ENCODE measurements at places on chromosomes 6 and 20.

DNA sequence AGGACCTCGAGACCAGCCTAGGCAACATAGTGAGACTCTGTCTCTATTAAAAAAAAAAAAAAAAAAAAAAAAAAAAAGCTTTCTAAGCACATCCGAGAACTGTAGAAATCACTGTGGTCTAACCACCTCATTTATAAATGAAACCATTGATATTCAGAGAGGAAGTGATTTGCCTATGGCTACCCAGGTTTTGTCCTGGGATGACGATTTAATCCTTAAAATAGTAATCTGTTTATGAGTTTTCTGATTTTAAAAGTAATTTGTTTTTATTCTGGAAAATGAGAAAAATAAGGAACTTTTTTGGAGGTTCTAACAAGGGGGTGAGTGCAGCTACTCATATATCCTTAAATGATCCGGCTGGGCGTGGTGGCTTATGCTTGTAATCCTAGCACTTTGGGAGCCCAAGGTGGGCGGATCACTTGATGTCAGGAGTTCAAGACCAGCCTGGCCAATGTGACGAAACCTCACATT lies 6.5 kb upstream of the BTN3A2 start:
- no peak for DNase-seq

DNA sequence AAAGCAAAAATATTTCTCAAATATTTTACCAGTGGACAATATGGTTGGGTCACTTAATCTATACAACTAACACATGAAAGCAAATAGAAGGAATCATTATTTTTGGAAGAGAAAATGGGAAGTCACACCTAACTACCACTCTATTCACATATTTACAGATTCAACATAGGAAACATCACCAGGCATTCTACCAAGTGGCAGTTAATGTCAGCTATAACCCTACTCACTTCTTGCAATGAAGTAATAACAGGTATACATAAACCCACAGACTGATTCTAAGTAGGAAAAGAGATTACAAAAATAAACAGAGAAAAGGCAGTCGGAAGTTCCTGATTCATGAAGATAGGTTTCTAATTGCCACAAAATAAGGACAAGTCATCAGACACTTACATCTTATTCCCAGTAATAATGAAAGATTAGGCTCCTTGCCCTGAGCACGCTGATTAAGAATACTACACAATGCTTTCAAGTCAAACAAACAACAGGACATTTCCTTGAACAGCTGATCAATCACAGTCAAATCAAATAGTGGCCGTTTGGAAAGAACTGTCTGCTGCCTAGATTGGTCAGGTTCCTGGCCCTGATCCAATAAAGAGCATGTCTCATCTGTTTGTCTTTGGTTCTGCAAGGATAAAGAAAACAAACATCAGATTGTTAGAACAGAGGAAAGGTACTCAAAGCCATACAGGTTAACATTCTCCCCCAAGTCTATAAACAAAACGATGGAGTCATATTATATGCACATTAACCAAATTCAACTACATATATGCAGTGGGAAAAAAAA lies 79.2 kb upstream of the PLN start:
- DNase-seq, result no peak

DNA sequence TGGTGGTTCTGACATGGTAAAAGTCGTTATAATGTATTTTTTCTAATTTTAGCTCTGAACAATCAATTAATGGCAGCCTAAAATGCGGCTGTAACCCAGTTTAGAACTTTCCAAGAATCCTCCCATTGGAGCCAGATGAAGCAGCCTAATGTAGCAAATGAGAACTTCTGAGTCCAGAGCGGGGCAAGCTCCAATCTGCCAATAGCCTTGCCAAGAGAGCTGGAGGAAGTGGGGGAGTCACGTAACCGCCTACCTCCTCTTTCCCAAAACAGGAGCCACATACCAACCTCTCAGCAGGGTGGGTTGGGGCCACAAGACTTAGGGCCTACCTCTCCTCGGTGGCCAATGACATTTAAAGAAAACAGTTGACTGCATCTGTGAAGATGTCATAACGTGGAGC lies 230.6 kb downstream of the SOD2 start:
- no peak for DNase-seq

DNA sequence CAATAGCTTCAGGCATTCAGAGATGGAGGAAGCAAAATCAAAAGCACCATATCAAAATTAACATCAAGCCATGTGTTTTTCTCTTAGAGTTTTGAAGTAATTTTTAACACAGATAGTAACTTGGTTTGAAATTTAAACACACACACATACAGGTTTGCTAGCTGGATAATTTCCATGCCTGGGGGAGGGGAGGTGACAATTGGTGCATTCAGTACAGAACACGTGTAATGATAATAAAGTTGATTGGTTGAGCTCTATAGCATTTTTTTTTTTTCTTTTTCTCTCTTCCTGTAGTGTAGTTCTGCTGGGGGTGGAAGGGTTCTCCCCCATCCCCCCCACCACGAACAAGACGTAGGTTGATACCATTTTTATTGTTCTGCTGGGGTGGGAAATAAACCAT lies 564.8 kb downstream of the LMBRD1 start:
- DNase-seq, result no peak

- DNase-seq, result no peak
These were observed 31.1 kb downstream of the CDKAL1 start for GRCh38 chr6:20565342-20565741.

- no peak for DNase-seq
These were observed 610.7 kb downstream of the CBLN4 start for GRCh38 chr20:55394592-55394991.

DNA sequence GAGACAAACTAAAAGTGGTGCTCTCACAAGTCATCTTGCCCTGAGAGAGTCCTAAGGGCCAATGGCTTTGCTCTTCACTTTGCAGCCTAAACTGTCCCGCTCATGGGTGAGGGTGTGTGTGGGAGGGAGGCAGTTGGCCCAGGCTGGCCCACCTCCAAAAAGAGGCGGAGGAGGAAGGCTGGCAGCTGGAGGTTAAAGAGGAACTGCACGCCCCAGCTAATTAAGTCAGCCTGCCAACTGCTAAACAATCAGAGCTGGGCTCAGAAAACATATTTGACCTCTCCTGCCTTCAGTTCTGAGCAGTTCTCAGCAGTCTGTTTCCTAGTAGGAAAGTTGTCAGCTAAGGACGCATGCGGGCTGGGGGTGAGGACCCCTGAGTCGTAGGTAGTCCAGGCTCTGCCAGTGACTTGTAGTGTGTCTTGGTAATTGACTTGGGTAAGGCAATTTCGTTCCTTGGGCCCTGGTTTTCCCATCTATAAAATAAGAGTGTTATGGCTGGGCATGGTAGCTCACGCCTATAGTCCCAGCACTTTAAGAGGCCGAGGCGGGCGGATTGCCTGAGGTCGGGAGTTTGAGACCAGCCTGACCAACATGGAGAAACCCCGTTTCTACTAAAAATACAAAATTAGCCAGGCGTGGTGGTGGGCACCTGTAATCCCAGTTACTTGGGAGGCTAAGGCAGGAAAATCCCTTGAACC lies 17.0 kb downstream of the GSS start:
- no peak for DNase-seq

DNA sequence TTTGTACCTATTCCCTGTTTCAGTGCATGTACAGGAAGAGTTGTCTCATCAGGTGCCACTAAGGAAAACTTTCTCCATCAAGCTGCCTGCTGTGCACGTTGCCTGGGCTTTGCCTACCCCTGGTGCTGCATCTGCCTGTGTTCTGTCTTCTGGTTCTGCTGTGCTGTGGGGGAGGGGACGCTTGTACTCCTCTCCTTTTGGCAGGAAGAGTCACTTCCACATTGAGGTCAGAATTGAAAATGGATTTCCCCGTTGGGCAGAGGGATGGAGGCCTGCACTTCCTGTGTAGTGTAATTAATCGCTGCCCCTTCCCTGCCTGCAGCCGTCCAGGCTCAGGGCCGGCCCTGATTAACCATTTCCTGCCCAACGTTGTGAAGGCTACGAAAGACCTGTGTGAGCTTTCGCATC lies 153.3 kb downstream of the SCML4 start:
- DNase-seq, result no peak

DNA sequence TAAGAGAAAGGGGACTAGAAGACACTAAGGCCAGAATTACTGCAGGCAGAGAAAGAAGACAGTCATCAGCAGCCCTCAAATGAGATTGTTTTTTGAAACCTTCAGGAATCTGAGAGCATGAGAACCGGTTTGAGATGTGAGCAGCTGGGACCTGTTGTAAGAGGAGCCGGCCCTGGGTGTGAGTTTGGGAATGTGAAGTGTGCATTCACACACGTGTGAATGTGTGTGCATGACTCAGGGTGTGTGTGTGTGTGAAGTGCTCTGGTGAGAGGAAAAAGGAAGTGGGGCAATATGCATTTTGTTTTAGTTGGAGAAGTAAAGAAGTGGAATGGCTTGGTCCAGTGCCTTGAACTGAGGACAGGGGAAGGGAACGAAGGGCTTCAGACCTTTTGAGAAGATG lies 4.3 kb downstream of the SCUBE3 start:
- DNase-seq, result no peak

DNA sequence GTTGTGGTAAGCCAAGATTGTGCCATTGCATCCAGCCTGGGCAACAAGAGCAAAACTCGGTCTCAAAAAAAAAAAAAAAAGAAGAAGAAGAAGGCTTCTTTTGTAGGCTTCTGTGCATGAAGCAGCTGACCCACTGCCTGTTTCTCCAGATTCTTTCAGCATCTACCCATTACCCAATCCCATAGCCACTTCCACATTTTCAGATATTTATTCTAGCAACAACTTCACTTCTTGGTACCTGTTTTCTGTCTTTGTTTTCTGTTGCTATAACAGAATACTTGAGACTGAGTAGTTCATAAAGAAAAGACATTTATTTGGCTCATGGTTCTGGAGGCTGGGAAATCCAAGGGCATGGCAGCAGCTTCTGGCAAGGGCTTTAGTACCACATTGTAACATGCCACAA lies 95.3 kb upstream of the SGK1 start:
- no peak for DNase-seq

GRCh38 chr20:57844626-57845596 lies 135.1 kb upstream of the PMEPA1 start:
- DNase-seq, result no peak

- no peak for DNase-seq
These were observed 74.1 kb upstream of the SALL4 start for GRCh38 chr20:51876313-51876940.

DNA sequence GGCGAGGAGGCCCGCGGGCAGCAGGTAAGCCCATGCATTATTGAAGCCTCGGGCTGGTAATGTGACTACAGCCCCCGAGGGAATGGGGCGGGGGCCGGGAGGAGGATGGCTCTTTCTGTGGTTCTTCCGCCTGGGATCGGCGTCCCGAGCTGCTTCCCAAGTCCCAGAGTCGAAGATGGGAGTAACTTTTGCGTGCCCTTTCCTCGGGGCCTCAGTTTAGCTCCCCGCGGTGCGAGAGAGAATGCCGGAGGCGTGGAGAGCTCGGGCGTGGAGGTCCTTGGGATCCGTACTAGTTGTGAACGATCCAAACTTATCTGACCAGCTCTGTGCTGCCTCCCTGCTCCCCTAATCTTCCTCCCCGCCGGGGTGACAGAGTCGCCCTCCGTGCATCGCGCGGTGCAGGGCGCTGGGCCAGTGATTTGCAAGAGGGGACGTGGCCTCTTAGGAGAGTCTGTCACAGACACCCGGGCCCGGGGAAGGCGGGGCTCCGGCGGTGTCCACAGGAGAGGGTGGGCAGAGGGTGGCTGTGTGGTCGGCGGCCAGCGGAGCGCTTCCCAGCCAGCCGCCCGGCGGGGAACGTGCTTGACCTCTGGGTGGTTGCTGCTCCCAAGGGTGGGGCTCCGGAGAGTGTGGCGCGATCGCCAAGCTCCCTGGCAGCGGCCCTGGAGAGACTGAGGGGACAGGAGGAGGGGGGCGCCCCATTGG lies 815 bp downstream of the UTRN start:
- DNase-seq, result peak; percentile 34

DNA sequence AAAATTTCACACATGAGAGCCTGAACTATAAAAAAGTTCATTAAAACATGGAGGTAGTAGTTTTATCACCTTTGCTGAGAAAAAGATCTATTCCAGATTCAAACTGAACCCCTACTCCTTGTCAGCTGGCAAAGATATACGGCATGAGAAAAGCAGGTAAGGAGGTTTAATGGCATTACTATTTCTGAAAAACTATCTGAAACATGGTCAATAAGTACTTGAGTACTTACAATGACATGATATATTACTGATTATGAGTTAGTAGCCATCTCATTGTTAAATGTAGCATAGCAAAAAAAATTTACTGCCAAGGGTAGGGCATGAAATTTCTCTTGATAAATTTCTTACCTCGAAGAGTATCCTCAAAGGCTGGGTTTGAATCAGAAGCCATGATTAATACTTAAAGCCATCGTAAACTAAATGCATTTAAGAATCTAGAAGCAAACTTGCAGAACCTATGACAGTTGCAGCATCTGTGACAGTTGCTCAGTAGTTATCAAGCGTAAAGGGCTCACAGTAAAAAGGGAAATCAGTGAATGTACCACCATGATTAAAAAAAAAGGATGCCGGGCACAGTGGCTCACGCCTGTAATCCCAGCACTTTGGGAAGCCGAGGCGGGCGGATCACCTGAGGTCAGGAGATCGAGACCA lies 8.7 kb downstream of the SLC17A5 start:
- no peak for DNase-seq

DNA sequence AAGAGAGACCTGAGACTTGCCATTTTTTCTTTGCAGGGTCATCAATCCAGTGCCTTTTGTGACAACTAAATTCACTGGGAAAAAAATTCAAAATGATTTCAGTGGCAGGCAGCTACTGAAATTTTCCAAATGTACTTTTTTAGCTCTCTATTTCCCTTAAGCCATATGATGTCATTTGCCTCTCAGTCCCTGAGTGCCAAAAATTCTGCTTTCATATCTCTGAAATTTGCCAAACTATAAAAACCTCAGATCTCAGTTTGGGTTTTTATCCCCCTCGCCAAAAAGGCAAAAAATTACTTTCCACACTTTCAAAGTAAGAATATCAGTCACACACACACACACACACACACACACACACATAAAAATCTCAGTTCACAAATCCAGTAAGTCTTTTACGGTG lies 651.3 kb upstream of the ARID1B start:
- no peak for DNase-seq

- no peak for DNase-seq
These were observed 144.3 kb upstream of the MLN start for GRCh38 chr6:33947916-33948594.

GRCh38 chr6:113558431-113558830 lies 298.7 kb upstream of the MARCKS start:
- no peak for DNase-seq

- DNase-seq, result no peak
These were observed 58.6 kb upstream of the ZNF217 start for GRCh38 chr20:53652090-53652858.

- no peak for DNase-seq
These were observed 7.9 kb upstream of the MYT1 start for GRCh38 chr20:64156136-64156885.

- DNase-seq, result no peak
These were observed 150.1 kb downstream of the ELOVL4 start for GRCh38 chr6:79797163-79797764.

GRCh38 chr20:11195169-11195568 lies 521.4 kb upstream of the JAG1 start:
- DNase-seq, result no peak

GRCh38 chr20:14360416-14360815 lies 23.0 kb upstream of the FLRT3 start:
- no peak for DNase-seq

- no peak for DNase-seq
These were observed 24.0 kb upstream of the ZMYND8 start for GRCh38 chr20:47380481-47380880.
